ENCODE measurements at places on chromosomes 2 and 18.

GRCh38 chr2:146879882-146880281 lies 964.9 kb upstream of the ACVR2A start:
- DNase-seq = no peak

DNA sequence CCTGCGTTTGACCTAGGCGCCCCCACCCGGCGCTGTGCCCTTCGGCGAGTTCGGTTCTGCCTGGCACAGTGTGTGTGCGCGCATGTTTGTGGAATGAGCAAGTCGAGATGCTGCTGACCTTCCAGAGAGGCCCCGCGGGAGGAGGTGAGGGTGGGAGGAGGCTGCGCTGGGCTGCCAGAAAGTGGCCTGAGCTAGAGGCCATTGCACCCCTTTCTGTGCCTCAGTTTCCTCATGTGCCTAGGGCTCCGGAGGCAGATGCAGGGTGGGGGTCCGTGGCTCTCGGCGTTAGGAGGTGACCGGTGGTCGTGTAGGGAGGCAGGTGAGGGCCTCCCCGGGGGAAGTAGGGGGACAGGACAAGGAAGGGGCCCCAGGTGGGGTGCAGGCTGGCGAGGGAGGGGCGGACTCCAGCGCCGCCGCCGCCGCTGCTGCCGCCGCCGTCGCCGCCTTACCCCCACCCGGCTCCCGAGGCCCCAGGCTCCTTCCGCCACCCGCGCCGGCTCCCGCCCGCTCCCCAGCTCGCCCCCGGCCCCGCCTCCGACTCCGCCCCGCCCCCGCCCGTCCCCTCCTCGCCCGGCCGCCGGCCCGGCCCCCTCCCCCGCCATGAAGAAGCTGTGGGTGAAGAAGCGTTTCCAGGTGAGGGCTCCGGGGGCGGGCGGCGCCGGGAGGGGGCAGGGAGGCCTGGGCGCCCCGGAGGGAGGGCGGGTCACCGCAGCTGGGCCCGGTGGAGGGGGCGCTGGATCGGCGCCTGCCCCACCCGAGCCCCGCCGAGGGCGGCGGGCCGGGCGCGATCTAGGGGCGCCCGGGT lies 7.0 kb downstream of the SPEG start:
- DNase-seq = no peak

- DNase-seq = no peak
Observed at GRCh38 chr2:95722131-95722697, 130.4 kb downstream of the TRIM43 start.

DNA sequence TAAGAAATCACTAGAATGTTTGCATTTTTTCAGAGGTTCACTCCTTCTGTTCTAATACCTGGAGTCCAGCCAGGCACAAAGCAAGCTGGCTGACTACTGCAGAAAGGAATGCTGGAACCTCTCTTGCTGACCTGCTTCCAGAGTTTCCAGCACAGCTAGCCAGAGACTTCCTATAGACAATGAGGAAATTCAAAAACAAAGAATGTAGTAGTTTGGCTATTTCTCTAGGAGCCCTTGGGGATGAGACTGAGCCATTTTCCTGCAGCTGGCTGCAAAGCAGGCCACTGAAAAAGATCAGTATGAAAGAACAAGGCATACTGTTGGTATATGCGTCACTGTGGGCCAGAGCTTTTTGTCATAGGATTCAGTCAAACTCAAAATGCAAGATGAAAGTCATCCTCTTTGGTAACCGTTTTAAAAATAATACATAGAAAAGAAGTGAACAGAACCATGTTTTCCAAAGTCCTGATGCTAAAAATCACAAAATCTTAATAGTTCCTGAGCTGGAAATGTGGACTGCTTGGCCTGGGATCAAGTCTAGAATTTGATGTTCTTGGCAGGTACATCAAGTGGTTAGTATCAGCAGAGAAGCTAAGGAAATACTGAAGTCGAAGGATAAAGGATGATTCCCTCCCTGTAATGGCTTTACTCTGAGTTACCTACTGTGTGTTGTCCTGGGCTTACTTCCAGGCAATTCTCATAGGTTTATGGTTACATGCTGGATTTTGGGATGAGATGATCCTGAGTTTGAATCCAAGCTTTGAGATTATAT lies 9.0 kb upstream of the DSEL start:
- DNase-seq = no peak

All from NCI-H1092 (cell line).